RWPE2 (cell line): ENCODE measurements at places on chromosomes 12 and 14.

DNA sequence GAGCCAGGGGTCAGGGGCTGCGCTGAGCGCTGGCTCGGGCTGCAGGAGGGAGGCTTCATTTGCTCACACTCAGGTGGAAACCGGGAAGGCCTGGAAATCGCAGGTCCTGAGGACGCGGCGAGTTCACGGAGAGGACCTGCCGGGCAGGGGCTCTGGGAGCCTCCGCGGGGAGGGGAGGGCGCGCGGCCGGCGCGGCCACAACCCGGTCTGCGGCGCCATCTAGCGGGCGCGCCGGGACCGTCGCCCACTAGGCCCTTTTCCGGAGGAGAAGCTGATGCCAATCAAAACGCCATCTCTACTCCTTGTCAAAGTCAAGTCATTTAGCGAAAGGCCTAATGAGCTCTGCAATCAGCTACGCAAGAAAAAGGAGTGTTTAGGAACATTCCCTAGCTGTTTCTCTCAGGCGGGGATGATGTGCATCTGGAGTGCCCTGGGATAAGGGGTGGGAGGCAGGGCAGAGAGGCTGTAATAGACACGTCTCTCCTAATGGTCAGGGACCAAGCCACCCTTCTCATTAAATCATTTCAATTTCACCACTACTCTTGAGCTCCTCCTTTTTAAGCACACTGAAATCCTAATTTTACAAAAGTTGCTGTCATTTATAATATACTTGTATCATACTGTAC is 885.8 kb upstream of the TMEM132C start:
- no peak overlapping the region for H3K27ac ChIP-seq
- H3K27me3 ChIP-seq = no peaks in the 10 kb centered on the region
- H3K4me3 ChIP-seq = peak overlapping the region; percentile 22
- DNase-seq = no peak
- no peaks in the 10 kb centered on the region for H3K36me3 ChIP-seq

GRCh38 chr14:105737504-105738246 is 211.3 kb downstream of the TMEM121 start:
- H3K36me3 ChIP-seq = no peaks in the 10 kb centered on the region
- DNase-seq = peak; percentile 49
- no peak overlapping the region for H3K27ac ChIP-seq
- H3K4me1 ChIP-seq = no peaks in the 10 kb centered on the region

GRCh38 chr14:58628406-58628805 is 9.4 kb upstream of the DACT1 start:
- H3K36me3 ChIP-seq = no peaks in the 10 kb centered on the region
- no peaks in the 10 kb centered on the region for H3K27me3 ChIP-seq
- H3K4me1 ChIP-seq = no peaks in the 10 kb centered on the region
- H3K27ac ChIP-seq = no peak overlapping the region
- DNase-seq = no peak
- no peak overlapping the region for H3K4me3 ChIP-seq

DNA sequence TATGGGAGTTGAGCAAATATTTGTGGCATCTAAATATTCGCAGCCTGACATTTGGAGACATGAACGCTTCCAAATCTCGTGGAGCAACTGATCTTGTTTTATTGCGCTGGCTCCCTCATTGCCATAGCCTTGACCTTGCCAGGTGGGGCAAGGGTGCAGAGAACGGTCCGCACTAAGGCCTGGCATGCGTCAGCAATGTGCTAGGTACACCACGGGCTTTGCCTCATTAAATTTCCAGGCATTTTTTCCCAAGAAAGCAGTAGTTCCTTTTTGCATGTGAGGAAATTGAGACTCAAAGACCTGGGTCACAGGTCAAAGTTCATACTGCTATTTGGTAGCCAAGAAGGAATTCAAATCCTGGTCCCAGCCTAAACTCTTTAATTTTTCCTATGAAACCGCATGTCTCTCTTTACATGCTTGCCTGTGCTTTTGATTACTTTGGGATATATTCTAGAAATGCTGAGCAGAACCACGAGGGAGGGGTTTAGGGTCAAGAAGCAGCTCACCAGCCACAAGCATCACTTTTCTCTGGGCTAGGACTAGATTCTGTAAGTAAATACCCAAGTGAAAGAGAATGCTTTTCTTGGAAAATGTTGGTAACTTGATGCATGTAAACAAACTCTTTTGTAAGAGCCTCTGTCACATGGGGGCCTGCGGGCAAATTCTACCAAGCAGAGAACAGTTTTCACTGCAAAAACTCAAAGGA is 891.6 kb downstream of the VRK1 start:
- no peak overlapping the region for H3K27ac ChIP-seq
- DNase-seq = no peak
- H3K36me3 ChIP-seq = no peaks in the 10 kb centered on the region
- H3K4me3 ChIP-seq = no peak overlapping the region

- no peaks in the 10 kb centered on the region for H3K36me3 ChIP-seq
- no peak for DNase-seq
- H3K27me3 ChIP-seq = no peaks in the 10 kb centered on the region
- H3K27ac ChIP-seq = no peak overlapping the region
- H3K4me3 ChIP-seq = no peak overlapping the region
- no peaks in the 10 kb centered on the region for H3K4me1 ChIP-seq
These were observed 207.7 kb downstream of the BCAT1 start for GRCh38 chr12:24741216-24741615.

DNA sequence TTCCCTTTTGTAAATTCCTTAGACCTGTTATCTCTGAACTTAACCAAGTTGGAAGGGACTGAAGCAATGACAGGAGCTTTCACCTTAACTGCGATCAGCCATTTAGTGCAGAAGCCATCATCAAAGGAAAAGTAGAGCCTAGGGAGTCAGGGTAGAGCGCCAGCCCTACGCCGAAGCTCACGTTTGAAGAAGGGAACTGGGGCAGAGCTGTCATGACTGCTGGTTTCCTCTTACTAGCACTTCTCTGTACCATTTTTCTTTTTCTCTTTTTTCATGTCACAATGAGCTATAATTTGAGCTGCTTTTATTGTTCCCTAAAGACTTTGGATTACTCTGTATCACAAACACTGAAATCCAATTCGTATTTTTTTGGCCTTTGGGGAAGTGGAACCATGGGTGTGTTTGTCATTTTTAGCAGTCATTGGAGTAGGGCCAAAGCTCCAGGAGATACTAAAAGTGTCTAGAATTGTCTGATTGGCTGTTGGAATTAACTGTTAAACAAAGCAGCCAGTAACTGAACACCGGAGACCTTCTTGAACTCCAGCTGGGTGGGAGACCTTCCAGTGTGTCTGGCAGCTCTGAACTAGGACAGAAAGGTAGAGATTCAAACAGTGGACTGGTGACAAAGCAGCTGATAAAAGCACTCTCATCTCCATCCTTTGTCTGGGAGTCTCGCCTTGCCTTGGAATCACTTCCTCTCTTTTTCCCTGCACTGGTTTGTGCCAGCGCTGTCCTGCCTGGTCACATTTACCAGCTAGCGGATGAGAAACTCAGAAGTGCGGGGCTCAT is 9.1 kb downstream of the MTRFR start:
- H3K4me3 ChIP-seq = no peak overlapping the region
- peaks cover 30% of the 10 kb centered on the region for H3K36me3 ChIP-seq
- DNase-seq = no peak
- peaks cover 5% of the 10 kb centered on the region for H3K4me1 ChIP-seq

DNA sequence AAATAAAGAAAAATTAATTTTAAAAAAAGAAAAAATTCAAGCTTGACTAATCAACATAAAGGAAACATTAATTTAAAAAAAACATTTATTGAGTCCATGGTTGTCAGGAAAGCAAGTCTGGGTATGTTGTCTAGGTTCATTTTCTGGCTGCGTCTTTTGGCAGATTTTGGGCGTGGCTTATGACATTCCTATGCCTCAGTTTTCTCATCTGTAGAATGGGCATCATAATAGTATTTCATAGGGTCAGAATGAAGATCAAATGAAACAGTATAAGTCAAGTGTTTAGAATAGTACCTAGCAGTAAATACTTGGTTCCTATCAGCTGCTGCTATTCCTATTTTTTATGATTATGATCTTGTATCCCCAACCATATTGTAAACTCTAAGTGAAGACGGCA is 40.5 kb downstream of the MYO1H start:
- no peak for DNase-seq
- no peaks in the 10 kb centered on the region for H3K36me3 ChIP-seq
- no peak overlapping the region for H3K4me3 ChIP-seq
- H3K27me3 ChIP-seq = no peaks in the 10 kb centered on the region

- H3K27ac ChIP-seq = no peak overlapping the region
- no peak for DNase-seq
- H3K36me3 ChIP-seq = no peaks in the 10 kb centered on the region
- H3K4me1 ChIP-seq = no peaks in the 10 kb centered on the region
These were observed 20.8 kb downstream of the ESRRB start for GRCh38 chr14:76396714-76397187.

- H3K4me1 ChIP-seq = no peaks in the 10 kb centered on the region
- H3K27me3 ChIP-seq = peaks cover 4% of the 10 kb centered on the region
- H3K4me3 ChIP-seq = no peak overlapping the region
- no peak for DNase-seq
These were observed 36.7 kb upstream of the GPATCH2L start for GRCh38 chr14:76115010-76115422.

DNA sequence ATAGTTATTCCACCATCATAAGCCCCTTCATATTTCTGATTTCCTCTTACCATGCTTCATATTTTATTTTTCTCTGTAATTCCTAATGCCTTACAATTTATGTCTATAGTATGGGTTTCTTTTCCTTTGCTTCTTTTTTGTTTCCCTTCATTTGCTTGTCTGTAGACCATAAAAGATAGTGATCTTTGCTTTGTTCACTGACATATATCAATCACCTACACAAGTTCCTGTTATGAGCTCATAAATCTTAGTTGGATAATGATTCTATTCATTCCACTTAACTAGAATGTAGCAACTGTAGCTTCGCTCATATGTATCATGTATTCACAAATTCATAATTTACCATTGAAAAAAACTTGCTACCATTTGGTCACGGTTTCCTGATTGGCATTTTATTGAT is 388.8 kb upstream of the ATXN7L3B start:
- H3K27ac ChIP-seq = no peak overlapping the region
- H3K4me3 ChIP-seq = no peak overlapping the region
- no peaks in the 10 kb centered on the region for H3K4me1 ChIP-seq
- H3K27me3 ChIP-seq = no peaks in the 10 kb centered on the region

GRCh38 chr12:57759360-57759980 is 4.6 kb downstream of the MARCHF9 start:
- no peaks in the 10 kb centered on the region for H3K27me3 ChIP-seq
- DNase-seq = no peak
- peaks cover 38% of the 10 kb centered on the region for H3K36me3 ChIP-seq

DNA sequence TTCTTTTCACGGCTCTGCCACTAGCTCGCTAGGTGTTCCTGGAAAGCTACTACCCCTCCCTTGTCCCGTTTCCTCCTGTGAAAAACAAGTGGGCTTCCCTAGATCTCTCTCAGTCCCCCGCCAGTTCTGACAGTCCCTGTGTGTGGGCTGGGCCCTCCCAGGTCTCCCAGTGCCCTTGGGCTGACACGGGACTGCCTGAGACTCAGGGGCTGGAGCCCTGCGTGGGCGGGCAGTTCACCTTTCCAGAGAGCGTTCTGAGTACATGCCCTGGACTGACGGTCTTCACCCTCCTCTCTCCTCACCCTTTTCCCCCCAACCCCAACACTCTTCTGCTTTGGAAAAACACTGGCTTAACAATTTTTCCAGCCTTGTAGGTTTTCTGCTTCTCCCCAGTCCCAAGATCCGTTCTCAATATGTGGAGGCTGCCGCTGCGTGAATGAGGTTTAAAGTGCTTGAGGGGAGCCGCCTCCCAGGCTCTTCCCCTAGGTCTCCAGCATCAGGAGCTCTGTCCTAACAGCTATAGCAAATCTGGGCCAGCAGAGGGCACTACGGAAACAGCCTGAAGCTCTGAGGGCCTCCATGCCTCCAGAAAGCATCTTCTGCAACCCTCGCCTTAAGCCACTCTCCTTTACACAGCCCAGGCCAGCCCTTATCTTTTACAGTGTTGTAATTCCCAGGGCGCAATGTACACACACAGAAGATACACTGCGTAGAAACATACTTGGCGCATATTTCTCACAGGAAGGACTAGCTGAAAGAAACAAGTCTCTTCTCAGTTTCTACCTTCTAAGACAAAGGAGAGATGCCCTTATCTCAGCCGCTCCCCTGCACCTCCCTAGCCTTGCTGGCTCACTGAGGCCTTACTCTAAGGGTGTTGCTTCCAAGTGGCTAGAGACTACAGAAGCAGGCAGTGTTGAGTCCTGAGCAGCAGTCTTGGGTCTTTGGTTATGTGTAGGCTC is 10.4 kb upstream of the DCD start:
- H3K36me3 ChIP-seq = no peaks in the 10 kb centered on the region
- no peaks in the 10 kb centered on the region for H3K4me1 ChIP-seq
- DNase-seq = no peak
- no peak overlapping the region for H3K27ac ChIP-seq
- H3K27me3 ChIP-seq = peaks cover 7% of the 10 kb centered on the region

DNA sequence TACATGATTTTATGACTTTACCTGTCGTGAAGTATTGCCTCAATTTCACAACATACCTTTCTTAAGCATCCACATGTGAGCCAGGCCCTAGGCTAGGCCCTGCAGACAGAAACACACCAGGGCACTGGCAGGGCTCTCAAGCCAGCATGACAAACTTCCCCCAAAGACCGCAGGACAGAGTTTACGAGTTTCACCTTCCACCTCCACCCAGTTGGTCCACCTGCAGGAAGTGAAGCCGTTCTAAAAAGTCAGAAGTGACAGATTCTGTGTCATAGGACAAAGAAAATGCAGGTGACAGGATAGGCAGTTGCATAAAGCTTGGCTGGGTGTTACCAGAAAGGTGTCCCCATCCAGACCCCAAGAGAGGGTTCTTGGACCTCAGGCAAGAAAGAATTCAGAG is 382.3 kb downstream of the PCNX1 start:
- H3K4me3 ChIP-seq = no peak overlapping the region
- no peaks in the 10 kb centered on the region for H3K36me3 ChIP-seq
- no peaks in the 10 kb centered on the region for H3K27me3 ChIP-seq
- no peak for DNase-seq
- H3K4me1 ChIP-seq = peaks cover 10% of the 10 kb centered on the region

DNA sequence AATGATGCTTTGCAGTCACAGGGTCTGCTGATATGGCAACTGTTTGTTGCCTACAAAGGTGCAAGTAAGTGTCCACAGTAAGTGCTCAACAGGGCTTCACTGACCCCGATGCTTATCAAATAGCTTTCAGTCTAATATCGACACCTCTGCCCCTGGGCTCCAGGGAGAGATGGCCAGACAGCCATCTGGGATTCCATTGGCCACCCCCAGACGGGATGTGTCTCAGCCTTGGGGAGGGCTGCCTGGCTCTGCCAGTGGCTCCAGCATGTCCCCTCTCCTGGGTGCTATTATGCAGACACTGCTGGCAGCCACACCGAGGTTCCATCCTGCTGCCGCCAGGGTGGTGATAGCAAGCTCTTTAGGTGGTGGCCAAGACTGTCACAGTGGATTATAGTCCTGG is 57.4 kb downstream of the DGLUCY start:
- DNase-seq = no peak
- no peak overlapping the region for H3K4me3 ChIP-seq
- peaks cover 8% of the 10 kb centered on the region for H3K36me3 ChIP-seq
- no peak overlapping the region for H3K27ac ChIP-seq
- no peaks in the 10 kb centered on the region for H3K4me1 ChIP-seq

GRCh38 chr14:90758959-90759358 is 57.3 kb downstream of the TTC7B start:
- H3K4me1 ChIP-seq = peaks cover 4% of the 10 kb centered on the region
- no peak for DNase-seq
- no peaks in the 10 kb centered on the region for H3K27me3 ChIP-seq

- no peak overlapping the region for H3K27ac ChIP-seq
- H3K27me3 ChIP-seq = no peaks in the 10 kb centered on the region
- no peak for DNase-seq
- no peaks in the 10 kb centered on the region for H3K4me1 ChIP-seq
- no peaks in the 10 kb centered on the region for H3K36me3 ChIP-seq
These were observed 275.4 kb upstream of the BTG1 start for GRCh38 chr12:92421042-92421441.
